ENCODE measurements at places on chromosomes 1 and 21.

GRCh38 chr1:37765916-37766664 is 1.2 kb upstream of the EPHA10 start:
- peak; percentile 2 for DNase-seq

DNA sequence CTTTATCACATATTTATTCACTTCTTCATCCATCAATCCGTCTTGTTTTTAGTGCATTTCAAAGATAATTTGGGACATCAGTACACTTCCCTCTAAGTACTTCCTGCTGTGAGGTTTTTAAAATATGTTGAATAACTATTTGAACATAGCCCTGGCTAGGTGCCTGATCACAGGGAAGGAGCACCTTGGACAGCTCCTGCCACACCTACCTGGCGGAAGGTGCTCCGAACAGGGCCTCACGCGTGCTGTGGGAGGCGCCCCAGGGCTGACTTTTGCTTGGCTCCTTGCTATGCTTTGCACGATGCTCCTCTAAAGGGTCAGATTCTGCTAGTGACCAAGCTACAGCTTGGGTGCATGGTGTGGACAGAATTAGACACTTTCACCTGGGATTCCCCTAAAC is 4.9 kb upstream of the ATXN7L2 start:
- DNase-seq: no peak

GRCh38 chr1:227845147-227845458 is 29.6 kb downstream of the PRSS38 start:
- no peak for DNase-seq

DNA sequence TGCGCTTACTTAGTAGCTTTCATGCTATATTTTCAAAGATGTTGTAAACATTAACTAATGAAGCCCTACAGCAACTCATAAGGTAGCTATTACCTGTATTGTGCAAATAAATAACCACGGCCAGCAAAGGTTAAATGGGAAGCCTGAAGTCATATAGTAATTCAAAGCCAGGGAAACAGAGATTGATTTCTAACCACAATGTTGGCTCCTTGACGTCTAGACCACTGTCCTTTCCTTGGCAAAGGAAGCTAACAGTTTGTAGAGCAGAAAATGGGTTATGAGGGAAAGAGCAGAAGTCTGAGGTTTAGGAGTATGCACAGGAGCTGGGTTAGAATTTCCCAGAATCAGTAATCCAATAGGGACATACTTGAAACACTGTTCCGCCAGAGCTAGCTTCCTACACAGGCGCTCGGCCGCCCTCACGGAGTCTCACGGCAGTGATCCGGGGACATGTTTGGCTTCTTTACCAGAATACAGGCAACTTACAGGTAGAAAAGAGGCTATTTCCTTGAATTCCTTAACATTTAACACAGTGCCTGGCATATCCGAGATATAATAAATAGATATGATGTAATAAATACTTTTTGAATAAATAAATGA is 298.8 kb upstream of the LYPLAL1 start:
- no peak for DNase-seq

GRCh38 chr1:119582801-119583200 is 65.3 kb downstream of the ZNF697 start:
- DNase-seq: peak; percentile 48

DNA sequence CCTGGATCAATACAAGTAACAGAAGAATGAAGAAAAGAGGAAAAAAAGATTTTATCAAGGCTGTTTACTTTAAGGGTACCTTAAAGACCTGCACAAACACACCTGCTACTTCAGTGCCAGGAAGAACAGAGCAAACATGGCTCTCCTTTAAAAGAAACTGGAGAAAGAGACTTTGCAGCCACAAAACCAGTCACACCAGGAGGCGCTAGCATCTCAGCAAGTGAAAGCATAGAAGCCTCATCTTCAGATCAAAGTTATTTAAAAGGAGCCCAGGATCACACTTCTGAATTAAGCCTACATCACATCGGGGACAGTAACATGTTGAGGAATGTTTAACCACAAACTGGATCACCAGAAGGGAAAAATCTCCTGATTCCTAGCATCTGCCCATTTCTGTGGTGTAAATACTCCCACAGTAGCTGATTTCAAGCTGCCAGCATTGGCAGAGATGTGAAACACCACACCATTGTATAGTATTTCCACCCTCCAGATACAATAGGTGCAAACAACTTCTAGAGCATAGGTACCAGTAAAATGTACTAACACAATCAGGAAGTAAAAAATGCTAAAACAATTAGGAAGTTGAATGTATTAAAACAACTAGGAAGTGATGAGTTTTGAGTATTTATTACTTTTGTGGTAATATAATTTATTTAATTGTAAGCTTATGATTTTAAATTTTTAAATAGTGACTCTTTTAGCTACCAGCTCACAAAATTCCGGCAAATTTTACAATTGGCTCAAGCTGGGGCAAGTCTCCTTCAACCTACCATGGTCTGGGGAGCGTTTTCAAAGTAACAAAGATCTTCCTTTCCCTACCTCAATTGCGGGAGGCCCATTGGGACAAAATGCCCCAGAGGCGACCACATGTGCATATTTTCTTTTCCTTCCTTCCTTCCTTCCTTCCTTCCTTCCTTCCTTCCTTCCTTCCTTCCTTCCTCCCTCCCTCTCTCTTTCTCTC is 105.3 kb upstream of the CLDN14 start:
- DNase-seq: no peak

DNA sequence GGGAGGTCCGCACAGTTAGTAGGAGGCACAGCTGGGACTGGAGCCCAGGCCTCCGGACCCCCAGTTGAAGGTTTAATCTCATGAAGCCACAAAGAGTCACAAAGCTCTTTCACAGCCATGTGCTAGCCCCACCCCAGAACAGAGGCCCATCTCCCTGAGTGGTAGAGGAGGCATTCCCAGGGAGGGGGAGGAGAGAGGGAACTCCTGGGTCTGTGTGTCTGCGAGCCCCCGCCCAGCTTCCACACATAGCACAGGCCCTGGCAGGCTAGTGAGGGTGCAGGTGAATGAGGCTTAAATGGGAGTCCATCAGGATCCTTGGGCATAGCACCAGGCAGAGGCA is 197.8 kb downstream of the MATN1 start:
- DNase-seq: no peak

DNA sequence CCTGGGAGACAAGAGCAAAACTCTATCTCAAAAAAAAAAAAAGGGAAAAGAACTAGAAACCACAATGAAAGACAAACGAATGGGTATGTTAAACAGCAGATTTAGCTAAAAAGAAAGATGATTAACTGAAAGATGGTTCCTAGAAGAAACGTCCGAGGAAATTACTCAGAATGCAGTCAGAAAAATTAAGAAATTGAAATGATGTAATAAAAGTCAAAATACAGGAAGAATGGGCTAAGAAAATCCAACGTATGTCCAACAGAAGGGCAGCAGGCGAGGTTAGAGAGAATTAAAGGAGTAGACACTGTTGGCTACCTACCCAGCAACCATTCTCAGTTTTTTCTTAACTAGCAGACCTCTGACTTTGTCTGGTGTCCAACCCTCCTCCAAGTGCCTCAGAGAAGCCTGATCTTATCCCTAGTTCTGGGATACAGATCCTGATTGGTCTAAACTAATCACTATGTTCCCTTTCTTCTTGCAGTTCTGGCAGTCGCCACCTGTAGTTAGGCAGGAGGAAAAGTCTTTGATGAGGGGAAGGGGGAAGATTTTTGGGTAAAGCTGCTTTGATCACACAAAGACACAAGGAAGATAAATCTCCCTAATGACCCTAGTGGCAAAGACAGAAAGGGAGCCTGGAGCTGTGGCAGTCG is 25.7 kb downstream of the GPR161 start:
- peak; percentile 12 for DNase-seq

All from HCT116 (cell line).